ENCODE measurements at places on chromosomes 3 and 15.

GRCh38 chr3:94001191-94001590 is 21.2 kb downstream of the ARL13B start:
- DNase-seq = no peak

DNA sequence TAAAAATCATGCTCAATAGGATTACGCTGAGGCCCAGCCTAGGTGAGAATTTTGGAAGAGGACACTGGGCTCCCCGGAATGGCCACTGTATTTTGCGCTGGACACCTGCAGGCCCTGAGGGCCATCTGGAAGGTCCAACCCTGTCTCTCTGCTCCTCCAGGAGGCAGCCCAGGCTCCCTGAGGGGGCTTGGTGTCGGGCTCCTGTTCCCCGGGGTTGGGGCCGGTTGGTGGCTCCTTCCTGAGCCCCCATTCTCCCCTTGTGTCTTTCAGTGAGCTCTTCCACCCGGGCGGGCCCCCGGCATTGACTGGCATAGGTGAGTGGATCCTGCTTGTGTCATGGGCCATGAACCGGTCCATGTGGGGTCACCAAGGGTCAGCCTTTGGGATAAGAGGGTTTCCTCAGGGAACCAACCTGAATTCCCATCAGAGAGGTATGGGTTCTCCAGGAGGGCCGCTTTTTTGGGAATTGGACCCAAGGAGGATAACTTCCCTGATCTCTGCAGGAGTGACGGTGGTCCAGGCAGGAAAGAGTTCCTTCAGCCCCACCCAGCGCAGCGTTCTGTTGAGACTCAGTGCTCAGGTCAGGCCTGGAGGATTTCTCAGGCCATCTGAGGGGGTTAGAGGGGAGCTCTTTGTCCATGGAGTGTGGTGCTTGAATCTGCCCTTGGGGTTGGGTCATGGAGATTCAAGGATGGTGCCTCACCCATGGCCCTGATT is 187.8 kb downstream of the UBE3A start:
- no peak for DNase-seq

DNA sequence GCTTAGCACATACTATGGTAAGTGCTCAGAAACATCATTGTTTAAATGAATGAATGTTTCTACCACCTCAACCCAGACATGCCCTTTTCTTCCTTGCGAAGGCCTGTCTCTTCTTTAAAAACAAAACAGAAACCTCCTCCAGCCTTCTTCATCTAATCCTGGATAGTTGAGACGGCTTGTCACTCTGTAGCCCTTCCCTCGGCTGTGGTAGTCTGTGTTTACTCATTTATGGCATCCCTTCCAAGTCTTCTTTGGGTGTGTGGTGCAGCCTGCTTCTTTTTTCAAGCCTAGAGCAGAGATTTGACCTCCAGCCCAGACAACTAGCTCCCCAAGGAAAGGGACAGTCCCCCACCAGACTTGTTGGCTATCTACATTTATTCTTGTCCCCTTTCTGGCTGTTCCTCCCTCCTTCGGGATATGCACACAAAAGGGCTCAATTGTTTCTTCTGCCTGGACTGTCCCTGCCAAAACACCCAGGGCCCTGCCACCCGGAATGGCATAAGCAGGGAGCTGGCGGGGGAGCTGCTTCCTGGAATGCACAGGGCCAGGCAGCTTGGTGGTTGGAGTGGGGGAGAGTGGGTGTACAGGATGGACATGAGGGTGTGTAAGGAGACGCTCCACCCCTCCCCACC is 67.8 kb downstream of the ITGA11 start:
- no peak for DNase-seq

- no peak for DNase-seq
Measured at GRCh38 chr3:129654131-129654530, 47.7 kb upstream of the PLXND1 start.

GRCh38 chr15:88982304-88982945 is 69.2 kb upstream of the MFGE8 start:
- no peak for DNase-seq

GRCh38 chr3:40864146-40864782 is 335.0 kb upstream of the CTNNB1 start:
- DNase-seq = no peak

DNA sequence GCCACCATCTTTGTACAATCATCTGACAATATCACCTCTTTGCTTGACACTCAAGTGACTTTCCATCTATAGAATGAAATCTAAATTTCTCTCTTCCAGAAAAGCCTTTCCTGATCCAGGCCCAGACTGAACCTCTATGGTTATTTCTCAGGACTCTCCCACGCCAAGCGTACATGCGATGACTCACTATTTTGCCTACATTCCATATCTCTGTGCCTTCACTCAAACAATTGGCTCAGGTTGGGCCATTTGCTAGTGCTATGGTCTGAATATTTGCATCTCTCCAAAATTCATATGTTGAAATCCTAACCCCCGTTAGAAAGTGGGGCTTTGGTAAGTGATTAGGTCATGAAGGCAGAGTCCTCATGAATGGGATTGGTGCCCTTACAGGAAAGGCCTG is 43.9 kb downstream of the ST3GAL6 start:
- DNase-seq = no peak

DNA sequence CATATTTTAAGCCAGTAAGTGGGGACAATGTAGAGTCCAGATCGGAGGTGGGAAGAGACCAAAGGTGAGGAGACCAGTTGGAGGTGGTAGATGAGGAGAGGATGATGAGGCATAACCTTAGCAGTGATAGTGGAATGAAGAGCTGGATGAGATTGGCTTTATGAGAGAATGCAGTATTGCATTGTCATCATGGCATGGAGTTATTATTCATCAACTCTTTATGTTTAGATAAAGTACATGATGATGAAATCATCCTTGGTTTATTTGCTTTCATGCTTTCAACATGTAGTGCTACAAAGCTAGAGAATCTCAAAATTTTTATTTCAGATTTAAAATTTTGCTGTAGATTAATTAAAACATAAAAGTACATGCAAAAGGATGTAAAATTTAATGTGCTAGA is 64.0 kb downstream of the PPM1L start:
- no peak for DNase-seq

- DNase-seq = no peak
Measured at GRCh38 chr15:34699968-34700640, 54.7 kb downstream of the GJD2 start.

- peak; percentile 10 for DNase-seq
Measured at GRCh38 chr3:143644370-143645089, 203.7 kb downstream of the SLC9A9 start.

DNA sequence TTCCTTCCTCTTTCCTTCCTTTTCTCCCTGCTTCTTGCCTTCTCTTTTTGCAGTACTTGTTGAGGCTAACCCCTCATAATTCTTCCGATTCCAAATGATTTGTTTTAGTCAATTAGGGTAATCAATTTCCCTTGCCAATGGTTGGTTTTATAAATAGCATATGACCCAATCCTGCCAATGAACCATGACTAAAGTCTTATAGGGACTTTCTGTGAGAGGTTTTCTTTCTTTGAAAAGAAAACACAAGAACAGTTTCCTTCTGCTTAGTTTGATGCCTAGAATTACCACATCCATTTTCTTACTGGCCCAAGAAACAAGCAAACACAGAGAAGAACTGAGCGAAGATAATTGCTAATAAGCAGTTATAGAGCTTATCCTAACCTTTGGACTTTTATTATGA is 292.5 kb upstream of the SATB1 start:
- no peak for DNase-seq

- DNase-seq = no peak
Measured at GRCh38 chr3:189490749-189491148, 140.4 kb upstream of the TP63 start.

GRCh38 chr3:127097481-127097880 is 95.5 kb upstream of the PRR23E start:
- no peak for DNase-seq

DNA sequence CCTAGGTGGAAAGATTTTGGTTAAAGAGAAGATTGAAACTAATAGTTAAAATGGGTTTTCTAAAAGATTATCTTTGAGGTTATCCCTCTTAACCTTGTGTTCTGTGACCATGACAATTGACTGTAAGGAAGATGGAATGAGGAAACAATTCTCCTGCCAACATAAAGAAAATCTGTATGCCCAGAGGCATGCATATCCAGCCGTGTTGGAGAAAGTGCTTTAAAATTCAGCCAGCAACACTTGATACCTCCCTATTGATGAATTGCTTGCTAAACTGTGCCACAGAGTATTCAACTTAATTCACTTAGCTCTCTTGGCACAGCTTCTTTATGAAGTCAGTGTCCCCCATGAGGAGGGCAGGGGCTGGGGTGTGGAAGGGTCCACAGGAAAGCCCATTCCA is 203.5 kb downstream of the UBE2E2 start:
- no peak for DNase-seq

DNA sequence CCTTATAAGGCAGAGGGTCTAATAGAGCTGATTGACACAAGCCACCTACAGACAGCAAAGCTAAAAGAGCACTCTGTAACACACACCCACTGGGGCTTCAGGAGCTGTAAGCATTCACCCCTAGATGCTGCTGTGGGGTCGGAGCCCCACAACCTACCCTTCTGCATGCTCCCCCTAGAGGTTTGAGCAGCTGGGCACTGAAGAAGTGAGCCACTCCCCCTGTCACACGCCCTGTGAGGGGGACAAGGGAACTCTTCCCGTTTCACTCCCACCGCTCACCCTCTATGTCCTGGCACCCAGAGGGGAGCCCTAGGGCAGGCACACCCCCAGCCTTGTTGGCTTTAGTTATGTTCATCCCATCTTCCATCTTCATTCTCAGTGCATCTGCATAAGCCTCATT is 9.4 kb upstream of the CSTA start:
- DNase-seq = no peak

- DNase-seq = no peak
Measured at GRCh38 chr3:11643201-11643603, 513 bp downstream of the VGLL4 start.

DNA sequence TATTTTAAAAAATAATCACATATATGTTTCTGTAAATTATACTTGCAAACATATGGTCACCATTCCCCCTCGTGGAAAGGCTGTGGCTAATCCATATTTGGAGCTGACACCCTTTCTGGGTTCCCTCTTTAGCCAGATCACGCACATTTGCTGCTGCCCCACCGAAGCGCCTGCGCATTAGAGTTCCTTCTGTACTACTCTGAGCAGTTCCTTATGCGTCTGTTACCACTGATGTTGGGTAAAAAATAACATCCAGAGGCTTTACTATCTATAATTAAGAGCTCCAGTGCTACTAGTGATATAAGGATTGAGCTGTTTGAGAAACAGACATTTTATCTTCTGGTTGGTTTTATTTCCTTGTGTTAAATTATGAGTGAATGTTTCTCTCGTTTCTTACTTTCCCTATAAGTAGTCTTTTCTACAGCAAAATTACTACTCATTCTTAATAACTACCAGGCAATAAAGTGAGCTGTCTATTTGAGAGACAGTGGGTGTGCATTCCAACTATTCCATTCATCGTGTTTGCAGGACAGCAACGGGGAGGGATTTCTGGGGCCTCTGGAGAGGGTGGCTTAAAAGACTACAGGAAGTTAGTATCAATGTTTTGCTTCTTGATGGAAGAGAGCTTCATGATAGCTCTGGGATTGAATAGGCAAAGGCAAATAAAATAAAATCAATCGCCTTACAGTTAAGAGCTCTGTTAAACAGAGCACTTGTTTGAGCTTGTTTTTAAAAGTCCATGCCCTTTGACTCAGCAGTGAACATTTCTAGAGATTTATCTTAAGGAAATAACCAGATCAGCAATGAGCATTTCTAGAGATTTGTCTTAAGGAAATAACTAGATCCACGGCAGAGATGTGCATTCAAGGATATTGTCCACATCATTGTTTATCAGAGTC is 245.2 kb downstream of the CD47 start:
- DNase-seq = no peak

DNA sequence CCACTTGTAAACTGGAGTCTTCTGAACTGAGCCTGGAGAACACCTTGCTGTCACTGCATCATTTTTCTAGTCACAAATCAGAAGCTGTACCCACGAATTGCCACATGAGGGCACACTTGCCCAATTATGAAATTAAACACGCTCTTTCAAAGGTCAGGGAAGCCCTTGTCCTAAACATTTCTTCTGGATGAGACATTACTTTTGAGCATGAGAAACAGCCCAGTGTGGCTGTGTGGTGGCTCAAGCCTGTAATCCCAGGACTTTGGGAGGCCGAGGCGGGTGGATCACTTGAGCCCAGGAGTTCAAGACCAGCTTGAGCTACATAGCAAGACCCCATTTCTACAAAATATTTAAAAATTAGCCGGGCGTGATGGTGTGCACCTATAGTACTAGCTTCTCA is 27.5 kb upstream of the CFAP161 start:
- peak; percentile 24 for DNase-seq

DNA sequence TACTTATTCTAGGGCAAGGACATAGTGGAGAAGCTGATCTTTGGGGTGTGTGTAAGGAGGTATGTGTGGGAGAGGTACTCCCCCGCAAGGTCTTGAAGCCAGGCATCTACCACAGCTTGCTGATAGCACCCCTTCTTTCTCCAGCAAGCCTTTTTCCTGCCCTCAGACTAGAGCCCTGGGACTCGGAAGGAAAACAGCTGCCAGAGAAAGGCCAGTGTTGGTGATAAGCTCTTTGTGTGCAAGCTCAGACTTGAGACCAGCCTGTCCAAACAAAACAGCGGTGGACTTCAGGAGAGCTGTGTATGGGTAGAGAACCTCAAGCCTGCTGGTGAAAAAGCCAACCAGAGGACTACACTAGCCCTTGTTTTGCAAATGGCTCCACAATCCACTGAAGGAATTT is 1028.6 kb downstream of the MCTP2 start:
- DNase-seq = no peak

DNA sequence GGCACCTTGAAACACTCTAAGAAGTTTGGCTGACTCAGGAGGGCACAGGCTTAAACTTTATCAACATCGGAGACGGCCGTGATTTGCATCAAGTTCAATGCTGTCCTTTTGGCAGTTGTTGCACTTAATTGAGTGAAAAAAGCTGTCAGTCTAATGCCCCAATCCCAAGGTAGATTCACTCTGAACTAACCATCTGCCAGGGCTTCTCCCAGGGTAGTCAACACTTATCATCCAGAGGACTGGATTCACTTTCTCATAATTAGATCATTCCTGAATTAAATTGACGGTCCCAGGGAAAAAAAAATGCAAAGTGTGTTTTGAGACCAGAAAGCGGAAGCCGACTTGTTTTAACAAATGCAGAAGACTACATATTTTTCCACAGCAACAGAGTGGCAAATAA is 28.5 kb downstream of the RORA start:
- no peak for DNase-seq
